Tibial nerve (tissue), 4 donors: ENCODE measurements at places on chromosomes 6 and 20.

DNA sequence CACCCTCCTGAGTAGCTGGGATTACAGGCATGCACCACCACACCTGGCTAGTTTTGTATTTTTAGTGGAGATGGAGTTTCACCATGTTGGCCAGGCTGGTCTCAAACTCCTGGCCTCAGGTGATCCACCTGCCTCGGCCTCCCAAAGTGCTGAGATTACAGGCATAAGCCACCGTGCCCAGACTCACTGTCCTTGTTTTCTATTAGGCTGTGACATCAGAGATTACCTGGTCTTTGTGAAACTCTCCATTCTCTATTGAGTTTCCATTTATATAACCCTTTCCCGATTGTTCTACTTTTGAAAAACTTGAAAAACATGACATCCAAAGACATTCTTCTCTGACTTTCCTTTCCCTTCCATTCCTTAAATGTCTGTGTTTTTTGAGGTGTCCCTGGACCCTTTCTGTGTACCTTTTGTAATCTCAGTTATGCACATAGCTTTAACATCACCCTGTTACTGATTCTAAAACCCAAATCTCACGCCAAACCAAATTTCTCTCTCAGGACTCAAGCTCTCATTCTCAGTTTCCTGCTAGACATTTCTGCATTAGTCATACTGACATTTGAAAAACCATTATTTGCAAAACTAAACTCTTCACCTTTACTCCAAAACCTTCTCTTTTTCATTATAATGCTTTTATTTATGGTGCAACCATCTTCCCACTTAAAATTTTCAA, 137.0 kb downstream of the KHDC1L start:
- DNase-seq = no peak

DNA sequence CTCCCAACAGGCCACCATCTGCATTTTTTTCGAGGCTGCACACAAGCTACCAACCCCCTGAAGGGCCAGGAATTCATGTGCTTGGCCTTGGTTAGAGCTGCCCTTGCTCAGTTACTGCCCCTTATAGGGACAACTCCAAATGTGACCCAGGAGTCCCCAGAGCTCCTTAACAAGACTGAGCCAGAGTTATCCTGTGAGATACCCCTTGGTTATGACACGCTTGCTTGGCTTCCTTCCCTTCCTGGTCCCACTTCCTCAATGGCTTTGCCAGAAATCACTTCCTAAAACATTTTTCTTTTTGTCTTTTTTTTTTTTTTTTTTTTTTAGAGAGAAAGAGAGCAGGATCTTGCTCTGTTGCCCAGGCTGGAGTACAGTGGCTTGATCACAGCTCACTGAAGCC, 8.9 kb downstream of the TREM1 start:
- no peak for DNase-seq

DNA sequence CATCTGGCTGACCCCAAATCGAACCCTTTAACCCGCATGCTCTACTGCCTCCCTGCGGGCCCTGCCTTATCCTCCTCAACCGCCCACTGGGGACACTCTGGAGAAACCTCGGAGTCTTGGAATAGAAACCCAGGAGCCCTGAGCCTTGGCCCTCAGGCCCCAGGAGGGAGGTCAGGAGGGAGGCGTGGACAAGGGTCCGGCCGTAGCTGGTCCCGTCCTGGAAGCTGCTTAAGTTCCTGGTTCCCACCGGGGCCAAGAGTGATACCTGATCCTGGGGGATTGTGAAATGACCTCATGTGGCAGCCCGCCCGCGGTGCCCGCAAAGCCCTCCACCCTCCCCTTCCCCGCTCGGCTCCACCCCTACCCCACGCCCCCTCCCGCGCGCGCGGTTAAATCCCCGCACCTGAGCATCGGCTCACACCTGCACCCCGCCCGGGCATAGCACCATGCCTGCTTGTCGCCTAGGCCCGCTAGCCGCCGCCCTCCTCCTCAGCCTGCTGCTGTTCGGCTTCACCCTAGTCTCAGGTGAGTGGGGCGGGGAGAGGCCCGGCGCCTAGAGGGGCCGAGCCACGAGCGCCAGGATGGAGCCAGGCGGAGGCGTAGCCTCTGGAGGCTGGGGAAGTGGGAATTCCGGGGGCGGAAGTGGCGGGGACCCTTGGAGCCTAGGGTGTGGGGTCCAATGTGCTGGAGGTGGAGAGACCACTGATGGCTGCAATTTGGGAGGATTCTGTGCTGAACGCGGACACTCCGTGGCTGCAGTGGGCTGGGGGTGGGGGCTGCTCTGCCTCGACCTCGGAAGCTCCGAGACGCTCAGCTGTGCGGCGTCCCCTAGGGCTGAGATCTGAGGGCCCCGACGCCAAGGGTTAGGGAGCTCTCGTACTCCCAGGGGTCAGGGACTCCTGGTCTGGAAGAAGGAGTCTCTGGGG, at the start of gene WFDC2:
Gene WFDC2, plus strand, starts transcription at position 418 of the 926 bp plus-strand sequence. Its CDS starts 29 bp downstream, at position 447.
- no peak for DNase-seq

GRCh38 chr6:11729076-11729475, 49.5 kb downstream of the ADTRP start:
- DNase-seq = no peak

DNA sequence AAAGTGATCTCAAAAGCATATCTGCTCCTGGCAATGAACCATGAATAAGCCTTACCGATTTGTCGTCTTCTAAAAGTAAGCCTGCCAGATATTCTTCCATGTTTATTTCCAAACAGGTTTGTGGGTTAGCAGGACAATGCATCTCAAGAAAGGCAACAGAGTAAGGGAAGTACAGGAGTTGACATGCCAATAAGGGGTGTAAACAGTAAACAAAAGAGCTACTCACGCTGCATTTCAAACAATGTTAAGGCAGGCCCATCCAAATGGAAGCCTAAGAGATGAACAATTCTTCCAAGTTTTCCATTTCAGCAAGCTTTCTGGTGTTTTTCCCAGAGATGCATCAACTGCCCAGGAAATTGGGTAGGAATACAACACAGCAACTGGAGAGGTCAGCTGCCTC, 27.8 kb upstream of the CRIP3 start:
- DNase-seq = no peak

GRCh38 chr6:152387091-152387490, 250.1 kb downstream of the SYNE1 start:
- no peak for DNase-seq
